Left hindlimb (tissue), 1 donor: ENCODE measurements at places on chromosomes 1 and 21.

DNA sequence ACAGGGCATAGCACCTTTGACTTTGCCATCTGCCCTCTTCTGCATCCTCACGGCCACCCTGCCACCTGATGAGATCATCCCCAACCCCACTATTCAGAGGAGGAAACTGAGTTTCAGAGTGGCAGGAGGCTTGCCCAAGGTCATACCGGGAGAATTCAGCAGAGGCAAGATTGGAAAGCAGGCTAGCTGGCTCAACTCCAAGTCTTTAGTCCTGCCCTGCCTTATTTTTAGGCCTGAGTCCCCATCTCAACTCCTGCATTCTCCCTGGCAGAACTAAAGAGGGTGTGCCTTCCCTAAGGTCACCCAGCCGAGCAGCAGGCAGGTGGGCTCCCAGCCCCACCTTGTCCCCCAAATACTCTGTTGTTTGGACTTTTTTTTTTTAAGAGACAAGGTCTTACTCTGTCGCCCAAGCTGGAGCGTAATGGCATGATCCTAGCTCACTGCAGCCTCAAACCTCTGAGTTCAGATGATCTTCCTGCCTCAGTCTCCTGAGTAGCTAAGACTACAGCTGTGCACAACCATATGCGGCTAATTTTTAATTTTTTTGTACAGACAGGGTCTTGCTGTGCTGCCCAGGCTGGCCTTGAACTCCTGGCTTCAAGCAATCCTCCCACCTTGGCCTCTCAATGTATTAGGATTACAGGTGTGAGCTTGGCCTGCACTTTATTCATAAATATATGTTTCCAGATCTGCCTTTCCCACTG is 13.8 kb upstream of the FGR start:
- DNase-seq = no peak

DNA sequence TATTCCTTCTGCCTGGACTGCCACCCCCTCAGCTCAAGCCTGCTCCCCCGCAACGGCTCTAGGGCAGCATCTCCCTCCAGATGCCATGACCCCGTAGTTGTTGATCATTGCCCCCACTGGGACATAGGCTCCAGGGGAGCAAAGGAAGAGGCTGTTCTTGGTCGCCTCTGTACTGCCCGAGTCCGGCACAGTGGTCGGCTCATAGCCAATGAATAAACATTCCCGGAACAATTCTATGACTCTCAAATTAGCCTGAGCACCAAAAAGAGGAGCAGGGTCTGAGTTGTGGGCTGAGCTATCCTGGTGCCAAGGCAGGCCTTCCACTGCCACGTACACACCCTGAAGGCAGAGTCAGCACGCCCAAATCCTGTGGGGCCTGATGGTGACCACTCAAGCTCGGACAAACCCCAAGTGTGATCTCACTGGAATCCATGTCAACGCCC is 33.1 kb downstream of the CAPZB start:
- peak; percentile 72 for DNase-seq

- DNase-seq = no peak
Measured at GRCh38 chr1:6803357-6803756, 18.1 kb downstream of the CAMTA1 start.

GRCh38 chr1:173095632-173096031 is 44.9 kb upstream of the TNFSF18 start:
- DNase-seq = no peak

GRCh38 chr1:211610779-211611556 is 32.0 kb upstream of the SLC30A1 start:
- peak; percentile 82 for DNase-seq

GRCh38 chr1:107851418-107851817 is 113.6 kb downstream of the VAV3 start:
- no peak for DNase-seq

DNA sequence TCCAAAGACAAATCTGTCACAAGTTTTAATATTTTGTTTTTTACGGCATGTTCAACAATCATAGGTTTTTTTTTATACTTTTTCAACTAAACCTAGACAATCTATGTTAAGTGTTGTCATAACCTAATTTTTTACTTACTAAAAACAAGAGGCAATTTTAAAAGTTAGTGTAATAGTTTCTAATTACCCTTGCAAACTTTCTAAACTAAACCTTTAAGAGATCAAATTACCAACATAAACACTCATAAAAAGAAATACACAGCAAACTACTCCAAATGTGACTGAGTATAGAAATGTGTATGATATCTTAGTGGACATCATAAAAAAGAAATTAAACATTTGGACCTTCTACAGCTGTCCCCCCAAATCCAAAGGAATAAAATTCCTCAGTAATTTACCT is 10.0 kb downstream of the ZNF281 start:
- no peak for DNase-seq

DNA sequence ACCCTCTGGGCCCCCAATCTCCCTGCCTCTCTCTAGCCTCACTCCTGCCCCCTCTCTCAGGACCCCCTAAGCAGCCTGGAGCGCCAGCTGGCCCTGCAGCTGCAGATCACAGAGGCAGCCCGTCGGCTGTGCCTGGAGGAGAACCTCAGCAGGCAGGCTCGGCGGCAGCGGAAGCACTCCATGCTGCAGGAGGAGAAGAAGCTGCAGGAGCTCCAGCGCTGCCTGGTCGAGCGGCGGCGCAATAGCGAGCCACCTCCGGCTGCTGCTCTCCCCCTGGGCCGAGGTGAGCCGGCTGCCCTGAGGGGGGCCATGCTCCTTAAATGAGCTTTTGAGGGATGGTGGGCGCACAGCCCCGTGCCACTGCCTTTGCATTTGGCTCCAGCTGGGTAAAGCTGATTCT is 6.2 kb downstream of the INAVA start:
- DNase-seq = no peak

DNA sequence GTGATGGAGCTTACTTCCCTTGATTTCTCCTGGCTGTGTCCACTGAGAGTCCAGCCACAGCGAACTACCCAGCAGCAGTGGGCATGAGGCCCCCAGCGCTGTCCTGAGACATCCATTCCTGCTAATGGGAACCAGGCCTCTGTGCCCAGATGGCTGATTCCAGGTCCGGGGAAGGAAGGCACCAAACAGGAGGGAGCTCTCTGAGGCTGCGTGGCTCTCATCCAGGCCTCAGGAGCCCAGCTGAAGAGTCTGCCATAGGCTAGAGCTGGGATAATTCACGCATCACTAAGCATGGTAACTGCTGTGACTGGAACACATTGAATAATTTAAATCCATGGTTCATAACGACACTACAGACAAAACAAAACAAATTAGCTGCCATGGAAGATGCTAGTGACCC is 24.7 kb upstream of the LRRC47 start:
- no peak for DNase-seq

DNA sequence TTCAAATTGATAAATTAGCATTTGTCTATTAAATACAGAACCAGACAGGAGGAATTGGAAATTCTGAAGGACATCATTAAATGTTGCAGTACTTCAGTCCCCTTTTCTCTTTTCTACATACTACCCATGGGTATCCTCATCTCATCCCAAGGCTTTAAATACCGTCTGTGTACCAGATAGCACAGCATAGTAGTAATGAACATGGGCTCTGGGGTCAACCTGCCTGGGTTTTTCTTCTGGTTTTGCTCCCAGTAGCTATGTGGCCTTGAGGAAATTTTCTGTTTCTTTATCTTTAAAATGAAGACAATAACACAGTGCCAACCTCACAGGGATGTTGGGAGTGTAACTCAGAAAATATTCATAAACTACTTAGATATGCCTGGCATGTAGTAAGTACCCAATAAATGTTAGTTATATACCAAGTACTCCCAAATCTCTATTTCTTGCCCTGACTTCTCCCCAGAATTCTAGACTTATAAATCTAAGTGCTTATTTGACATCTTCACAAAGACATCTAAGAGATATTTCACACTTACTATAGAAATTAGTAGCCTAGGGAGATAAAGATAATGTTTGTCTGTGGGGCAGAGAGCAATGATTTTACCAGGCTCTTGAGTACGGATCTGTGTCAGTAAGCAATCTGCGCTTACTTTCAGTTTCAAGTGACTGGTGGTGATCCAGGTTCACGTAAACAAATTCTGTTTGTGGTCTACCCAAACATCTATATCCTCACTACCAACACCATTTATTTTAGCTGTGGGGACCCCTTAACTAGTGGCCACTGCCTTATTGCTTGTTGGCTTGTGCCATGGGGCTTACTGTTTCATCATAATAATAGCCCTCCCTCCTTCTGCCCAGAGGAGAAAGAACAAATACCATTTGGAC is 37.3 kb downstream of the VANGL2 start:
- DNase-seq = no peak

DNA sequence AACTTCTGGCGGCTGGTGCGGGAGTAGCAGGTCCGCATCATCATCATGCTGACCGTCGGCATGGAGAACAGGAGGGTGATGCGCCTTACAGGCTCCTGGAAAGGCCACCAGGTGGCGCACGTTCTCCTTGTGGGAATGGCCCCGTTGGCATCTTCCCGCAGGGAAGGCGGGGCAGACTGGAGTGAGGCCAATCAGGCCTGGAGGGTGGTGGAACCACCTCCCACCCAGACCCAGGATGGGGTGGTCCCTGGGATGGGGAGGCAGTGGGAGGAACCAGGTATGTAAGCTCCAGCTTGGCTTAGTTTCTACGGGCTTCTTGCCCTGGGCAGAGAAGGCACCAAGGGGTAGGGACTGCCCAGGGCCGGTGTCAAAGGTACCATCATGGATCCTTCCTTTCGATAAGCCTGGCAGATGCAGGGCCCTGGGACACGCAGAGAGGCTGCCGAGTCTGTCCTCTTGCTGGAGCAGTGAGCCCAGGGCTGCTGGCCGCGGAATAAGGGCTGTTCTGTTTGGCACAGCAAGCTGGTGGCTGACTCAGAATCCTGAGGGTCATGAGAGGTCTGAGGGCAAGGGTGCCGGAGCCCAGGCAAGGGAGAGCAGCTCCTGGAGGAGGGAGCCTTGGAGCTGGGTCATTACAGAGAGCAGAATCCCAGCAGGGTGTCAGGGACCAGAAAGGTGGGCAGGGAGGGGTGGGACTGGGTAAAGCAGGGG is 8.7 kb upstream of the LGR6 start:
- DNase-seq = peak; percentile 77

DNA sequence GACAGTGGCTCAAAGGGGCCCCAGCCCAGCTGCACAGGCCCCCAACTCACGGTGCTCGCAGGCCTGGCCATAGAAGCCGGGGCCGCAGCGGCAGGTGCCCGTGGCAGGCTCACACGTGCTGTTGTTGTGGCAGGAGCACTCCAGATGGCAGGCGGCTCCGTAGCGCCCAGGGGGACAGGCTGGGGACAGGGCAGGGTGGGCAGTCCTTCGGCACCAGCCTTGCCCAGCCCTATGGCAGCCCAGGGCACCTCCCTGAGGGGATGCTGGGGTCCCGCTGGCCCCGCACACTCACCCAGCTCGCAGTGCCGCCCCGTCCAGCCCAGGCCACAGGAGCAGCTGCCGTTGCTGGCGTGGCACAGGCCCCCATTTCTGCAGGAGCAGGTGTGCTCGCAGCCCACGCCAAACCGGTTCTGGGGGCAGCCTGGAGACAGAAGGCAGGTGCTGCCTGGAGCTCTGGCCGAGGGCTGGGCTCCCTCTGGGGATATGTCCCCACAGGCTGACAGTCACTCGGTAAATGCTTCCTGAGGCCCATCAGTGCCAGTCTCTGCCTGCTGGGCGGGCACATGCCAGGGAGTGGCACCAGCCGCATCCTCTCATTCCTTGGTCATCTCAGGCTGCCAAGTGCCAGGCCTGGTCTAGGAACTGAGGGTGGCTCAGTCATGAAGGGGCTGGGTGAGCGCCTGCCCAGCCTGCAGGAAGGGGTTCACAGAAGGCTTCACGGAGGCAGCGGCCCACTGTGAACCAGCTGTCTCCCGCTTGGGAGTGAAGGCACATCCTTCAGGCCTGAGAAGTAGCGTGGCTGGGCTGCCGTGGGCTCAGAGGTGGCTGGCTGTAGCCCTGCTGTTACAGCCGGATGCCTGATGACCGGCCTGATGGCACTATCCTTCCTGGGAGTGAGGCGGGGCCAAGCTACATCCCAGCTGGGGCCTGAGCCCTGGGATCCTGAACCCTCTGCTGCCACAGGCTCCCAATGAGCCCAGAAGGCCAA is 40.1 kb downstream of the ARHGEF16 start:
- DNase-seq = no peak

- DNase-seq = no peak
Measured at GRCh38 chr1:184882957-184883815, 91.1 kb downstream of the NIBAN1 start.

- DNase-seq = peak; percentile 17
Measured at GRCh38 chr1:201711811-201712210, 117.1 kb upstream of the IPO9 start.

DNA sequence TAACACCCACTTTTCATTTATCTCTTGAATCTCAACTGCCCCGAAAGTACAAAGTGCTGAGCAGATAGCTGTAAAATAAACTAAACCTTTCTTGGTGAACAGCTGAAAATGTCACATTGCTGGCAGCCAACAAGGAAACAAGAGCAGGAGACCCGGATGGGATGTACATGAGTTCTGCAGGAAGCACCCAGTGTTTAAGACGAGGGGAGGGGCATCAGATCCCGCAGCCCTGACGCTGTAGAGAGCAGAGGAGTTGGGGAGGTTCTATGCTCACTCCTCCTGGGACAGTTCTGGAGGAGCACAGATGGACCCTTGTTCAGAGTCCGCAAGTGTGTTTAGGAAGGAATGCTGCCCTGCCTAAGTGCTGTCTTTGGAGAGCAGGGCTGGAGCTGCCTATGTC is 32.0 kb upstream of the EPHA8 start:
- DNase-seq = peak; percentile 50

- DNase-seq = no peak
Measured at GRCh38 chr1:35834218-35834617, 26.4 kb downstream of the AGO4 start.

GRCh38 chr1:206555473-206555935 is 48.2 kb downstream of the RASSF5 start:
- DNase-seq = no peak

GRCh38 chr1:97392701-97393100 is 528.1 kb downstream of the DPYD start:
- DNase-seq = no peak

DNA sequence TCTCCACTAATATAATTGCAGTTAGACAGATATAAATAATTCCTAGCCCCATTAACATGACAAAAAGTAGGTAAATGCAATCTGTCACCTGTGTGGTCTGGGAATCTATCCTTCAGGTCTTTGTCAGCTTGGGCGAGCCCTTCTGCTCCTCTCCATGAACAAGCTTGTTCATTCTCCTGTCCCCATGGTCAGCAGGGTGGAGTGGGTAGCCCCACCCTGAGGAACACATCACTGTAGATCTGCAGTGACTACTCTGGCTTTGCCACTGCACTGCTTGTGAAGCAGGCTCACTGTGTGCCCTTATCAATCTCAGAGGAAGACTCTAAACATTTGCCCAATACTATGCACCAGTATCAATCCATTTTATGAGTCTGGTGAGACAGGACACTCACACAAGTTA is 279.0 kb downstream of the MATN1 start:
- DNase-seq = no peak
